ENCODE measurements at places on chromosomes 11 and 22.

GRCh38 chr11:77104727-77105126 lies 2.1 kb downstream of the OMP start:
- DNase-seq = no peak

- no peak for DNase-seq
These were observed 73.8 kb upstream of the CRYBB3 start for GRCh38 chr22:25125693-25126357.

DNA sequence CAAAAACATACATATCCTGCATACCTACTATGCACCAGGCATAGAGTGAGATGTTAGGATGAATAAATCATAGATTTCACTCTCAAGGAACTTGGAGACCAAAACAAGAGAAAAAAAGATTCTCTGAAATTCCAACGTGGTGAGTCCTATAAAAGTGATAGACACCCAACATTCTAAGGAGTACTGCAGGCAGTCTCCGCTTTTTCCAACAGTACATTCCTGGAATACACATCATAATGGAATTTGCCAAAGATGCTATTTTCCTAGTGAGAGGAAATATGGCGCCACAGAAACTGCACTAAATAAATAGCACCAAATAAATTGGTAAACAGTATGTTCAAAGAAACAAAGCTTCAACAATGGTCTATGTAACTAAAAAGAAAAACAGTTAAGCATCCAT lies 6.0 kb downstream of the TMEM123 start:
- DNase-seq = no peak

- DNase-seq = no peak
These were observed 457.3 kb upstream of the ISX start for GRCh38 chr22:34608540-34609115.

DNA sequence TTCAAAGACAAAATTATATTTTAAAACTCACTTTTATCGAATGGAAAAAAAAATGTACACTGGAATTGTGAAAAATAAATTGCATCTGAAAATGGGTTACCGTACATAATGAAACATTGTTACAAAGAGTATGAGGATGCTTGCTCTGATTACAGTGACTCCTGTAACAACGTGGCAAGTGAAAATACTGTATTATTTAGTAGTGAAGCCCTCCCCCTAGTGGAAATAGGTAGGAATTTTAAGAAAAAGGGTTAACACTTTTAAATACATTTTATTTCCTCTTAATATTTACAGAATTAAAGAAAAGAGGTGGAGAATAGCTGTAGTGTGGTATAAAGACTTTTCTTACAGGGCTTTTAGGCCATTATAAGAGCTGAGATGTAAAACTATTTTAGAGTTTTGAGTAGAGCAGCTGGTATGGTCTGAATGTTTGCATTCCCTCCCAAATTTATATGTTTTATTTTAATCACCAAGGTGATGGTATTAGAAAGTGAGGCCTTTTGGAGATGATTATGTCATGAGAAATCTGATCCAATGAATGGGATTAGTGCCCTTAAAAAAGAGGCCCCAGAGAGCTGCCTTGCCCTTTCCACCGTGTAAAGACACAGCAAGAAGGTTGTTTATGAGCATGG lies 25.2 kb downstream of the FAM76B start:
- DNase-seq = no peak

DNA sequence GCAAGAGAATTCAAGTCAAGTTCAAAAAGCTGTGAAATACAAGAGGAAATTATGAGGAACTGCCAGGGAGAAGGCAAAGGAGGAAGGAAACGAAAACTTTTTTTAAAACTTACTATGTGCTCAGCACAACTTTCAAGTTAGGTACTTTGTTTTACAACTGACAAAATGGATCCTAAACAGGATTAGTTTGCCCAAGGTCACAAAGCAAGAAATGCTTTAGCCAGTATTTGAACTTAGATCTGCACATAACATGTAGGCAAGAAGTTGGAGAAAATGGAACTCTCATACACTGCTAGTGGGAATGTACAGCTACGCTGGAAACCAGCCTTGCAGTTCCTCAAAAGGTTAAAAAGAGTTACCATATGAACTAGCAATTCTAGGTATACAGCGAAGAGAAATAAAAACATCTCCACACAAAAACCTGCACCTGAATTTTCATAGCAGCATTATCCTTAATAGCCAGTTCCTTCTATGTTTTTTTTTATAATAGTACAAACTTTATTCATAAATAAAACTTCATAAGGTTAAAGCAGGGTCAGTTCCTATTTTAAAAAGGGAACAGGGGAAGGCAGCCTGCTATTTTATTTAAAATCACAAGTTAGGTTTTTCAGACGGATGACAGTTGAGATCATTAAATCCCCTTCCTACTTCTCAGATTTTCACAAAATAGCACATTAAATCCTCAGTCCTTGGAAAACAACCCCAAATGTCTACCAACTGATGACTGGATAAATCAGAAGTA lies 19.2 kb downstream of the DDX6 start:
- no peak for DNase-seq

- DNase-seq = no peak
These were observed 4.4 kb upstream of the WEE1 start for GRCh38 chr11:9568854-9569587.

GRCh38 chr11:80861193-80861592 lies 1420.4 kb upstream of the TENM4 start:
- no peak for DNase-seq

DNA sequence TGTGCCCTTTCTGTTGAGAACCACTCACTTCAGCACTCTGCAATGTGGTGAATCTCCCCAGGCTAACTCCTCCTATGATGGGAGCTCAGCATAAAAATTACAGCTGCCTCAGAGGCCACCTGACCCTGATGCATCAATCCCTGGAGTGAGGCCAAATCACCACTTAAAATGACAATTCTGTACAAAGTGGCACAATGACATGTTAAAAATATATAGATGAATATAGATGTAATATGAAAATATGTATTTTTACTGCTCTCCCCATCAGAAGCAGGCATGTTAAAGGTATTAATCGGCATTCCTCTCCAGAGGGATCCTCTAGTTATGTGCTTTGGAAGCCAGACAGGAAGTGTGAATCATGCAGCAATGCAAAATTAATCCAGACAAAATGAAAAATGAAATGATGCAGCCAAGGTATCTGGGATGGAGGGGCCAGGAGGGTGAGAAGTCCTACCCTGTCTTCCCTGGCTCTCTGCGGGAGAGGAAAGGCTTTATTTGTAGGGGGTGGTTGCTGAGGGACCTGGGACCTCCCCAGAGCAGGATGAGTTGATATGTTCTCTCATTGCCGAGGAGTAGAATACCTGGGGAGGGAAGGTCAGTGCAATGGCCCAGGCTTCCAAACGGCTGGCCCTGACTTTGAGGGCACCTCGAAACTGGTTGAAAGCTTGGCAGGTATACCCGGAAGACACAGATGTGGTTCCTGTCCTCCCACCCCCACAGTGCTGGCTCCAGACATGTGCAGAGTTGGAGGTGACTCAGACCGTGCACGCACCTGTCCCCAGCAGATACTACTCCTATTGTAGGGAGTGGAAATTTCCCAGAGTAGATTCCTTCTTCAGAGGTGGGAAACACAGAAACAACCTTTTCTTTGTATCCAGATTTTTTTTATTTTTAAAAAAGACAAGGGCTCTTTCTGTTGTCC lies 347.9 kb upstream of the NCAM1 start:
- no peak for DNase-seq

DNA sequence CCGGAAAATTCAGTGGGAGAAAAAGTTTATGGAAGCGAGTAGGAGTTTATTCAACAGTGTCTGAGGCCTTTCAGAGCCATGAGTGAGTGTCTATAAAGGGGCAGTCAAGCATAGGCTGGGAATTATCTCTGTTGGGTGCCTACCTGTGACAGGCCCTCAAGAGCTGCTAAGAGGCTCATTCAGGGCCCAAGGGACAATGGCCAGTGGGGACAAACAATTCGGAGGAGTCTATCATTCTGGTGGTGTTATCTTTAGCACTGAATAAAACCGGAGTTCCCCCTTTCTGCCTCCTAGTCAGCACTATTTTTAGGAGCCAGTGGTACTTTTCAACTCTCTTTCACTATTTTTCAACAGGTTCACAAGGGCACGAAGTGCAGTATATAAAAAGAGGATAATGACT lies 89.5 kb upstream of the HTATIP2 start:
- DNase-seq = no peak

DNA sequence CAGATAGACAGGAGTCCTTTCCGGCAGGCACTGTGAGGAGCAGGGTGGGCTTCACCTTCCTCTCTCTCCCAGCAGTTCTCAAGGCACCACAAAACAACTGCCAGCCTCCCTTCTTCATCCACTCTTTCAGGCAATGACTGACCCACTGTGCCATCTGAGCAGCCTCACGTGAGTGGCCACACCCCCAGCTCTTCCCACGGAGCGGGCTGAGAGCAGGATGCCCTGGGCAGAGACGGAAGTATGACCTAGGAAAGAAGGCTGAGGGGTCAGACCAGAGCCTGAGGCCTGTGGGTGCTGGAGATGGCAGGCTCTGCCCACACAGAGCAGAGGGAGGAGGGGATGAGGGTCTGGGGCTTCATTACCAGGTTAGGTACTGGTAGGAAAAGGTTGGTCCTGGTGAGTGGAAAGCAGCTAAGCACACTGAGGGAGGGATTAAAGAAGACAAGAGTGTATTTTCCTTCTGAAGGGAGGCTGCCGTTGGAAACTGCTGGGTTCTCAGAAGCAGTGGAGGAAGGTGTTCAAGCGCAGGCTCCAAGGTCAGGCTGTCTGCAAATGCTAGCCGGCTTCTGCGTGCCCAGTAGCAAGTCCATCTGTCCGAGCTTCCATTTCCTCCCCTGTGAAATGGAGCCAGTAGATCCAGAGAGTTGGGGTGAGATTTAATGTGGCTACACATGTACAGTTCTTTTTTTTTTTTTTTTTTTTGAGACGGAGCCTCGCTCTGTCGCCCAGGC lies 4.6 kb downstream of the NLRP6 start:
- DNase-seq = no peak

- DNase-seq = no peak
These were observed 13.4 kb downstream of the CD5 start for GRCh38 chr11:61115498-61116224.

- no peak for DNase-seq
These were observed 27.2 kb downstream of the FEZ1 start for GRCh38 chr11:125468852-125469251.

DNA sequence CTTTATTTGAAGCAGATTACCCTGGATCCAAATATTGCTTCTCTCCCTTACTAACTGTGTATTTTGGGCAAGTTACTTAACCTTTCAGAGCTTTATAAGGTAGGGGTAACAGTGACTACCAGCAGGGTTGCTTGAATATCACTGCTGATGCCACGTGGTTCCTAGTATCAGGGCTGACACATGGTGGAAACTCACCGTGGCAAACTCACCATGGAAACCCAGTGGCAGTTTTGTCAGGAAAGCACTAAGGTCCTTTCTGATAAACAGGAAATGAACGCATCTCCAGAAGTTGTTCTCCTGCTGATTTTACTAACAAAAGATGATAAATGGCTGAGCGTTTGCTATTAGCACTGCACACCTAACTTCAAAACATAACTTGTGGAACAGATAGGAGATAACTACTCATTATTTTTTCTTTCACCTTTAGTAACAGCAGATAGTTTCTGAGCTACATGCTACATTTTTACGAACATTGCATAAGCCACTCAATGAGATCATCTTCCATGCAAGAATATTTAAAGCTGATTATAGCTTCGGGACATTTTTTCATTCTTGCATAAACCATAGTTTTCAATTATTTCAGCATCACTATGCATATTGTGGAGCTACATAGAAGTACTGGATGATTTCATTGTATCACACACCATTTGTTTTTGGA lies 59.7 kb upstream of the RAG2 start:
- no peak for DNase-seq

DNA sequence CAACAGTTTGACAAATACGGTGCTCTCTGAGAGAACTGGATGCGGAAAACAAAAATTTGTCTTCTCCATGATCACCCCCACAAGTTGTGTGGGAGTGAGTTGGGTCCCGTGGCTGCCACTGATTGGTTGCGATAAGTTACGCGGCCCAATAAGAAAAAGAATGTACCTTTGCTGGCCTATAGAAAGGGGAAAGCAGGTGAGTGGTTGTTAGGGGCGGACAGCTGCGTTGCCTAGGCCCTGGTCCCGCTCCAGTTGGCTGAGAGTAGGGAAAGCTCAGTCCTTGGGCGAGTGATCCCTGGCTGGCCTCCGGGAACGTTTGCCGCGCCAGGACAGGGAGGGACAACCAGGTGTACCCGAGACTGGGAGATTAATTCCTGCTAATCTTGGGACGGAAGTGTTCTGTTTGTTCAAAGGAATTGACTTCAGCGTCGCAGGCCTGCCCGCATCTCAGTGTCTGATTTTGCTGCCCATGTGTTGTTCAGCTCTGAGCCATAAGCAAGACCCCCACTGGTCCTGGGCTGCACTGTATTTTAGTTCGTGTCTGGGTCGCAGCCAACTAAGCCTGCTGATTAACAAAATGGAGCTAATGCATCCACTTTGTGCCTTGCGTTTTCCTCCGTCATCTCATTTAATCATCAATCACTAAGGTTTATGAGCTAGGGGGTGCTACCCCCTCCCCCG lies 773 bp upstream of the SYVN1 start:
- peak; percentile 37 for DNase-seq

GRCh38 chr11:82680252-82680651 lies 53.4 kb downstream of the FAM181B start:
- DNase-seq = no peak

DNA sequence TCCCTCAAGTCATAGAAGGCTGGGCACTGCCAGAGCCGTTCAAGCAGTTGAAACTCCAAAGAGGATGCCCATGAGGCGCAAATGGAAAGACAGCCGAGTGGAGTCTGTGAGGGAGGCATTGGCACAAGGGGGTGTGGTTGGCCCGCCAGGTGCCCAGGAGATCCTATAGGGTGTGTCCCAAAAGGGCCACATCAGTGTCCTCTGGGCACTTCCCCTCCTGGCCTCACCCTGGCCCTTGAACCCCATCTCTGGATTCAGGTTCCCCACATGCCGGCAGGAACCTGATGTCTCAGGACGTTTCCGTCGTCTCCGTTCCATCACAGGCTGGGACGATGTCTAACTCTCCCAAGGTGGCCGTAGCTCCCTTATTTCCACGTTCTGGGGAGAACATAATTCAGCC lies 54.3 kb downstream of the SBF1 start:
- DNase-seq = no peak

DNA sequence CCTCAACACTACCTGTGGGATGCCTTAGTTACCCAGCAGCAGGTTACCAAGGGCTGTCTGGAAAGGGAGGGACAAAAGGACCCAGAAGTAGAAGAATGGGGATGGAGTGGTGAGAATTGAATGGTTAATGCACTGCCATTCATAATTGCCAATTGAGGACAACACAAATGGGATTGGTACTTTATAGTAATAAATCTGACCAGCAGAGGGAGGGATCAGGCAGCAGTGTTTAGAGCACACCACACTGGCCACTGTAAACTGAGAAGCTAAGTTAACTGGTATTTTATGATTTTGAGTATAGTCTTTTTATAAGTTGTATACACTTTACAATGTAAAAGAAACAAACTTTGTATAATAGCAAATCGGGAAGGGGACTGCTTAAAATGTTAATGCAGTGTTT lies 10.7 kb downstream of the TBRG1 start:
- DNase-seq = no peak

All from activated gamma-delta T cell (primary cell).